ENCODE measurements at places on chromosomes 16 and 17.
A peak's percentile ranks its signal among the peaks of the same experiment; 100 is the strongest.

DNA sequence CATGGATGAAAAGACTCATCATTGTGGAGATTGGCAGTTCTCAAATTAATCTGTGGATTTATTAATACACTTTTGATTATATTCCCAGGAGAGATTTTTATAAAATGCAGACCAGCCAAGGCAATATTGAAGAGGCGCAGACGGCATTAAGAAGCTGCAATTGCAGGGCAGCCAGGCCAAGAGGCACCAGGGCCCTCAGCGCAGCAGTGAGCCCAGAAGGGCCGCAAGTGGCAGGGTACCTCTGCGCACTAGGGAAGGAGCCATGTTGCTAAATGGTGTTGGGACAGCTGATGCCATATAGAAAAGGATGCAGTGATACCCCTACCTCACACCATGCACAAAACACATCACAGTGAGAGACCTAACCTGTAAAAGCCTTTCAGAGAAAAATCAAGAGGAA lies 36.6 kb upstream of the CHMP6 start:
- no peak for DNase-seq

DNA sequence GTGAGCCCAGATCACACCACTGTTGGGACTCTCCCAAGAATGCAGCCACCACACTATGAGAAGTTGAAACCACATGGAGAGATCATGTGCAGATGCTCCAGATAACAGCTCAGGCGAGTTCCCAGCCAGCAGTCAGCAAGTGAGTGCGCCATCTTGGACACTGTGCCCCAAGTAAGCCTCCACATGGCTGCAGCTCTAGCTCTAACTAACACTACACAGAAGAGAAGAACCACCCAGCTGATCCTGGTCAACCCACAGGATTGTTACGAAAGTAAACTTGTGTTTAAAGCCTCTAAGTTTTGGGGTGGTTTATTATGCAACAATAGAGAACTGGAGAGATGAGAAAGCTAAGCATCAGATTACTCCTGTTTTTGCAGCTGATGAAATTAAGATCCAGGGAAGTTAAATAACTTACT lies 25.8 kb downstream of the SLC38A7 start:
- DNase-seq, result no peak

- no peak for DNase-seq
Observed at GRCh38 chr17:28598389-28598788, 436 bp downstream of the SPAG5 start.

DNA sequence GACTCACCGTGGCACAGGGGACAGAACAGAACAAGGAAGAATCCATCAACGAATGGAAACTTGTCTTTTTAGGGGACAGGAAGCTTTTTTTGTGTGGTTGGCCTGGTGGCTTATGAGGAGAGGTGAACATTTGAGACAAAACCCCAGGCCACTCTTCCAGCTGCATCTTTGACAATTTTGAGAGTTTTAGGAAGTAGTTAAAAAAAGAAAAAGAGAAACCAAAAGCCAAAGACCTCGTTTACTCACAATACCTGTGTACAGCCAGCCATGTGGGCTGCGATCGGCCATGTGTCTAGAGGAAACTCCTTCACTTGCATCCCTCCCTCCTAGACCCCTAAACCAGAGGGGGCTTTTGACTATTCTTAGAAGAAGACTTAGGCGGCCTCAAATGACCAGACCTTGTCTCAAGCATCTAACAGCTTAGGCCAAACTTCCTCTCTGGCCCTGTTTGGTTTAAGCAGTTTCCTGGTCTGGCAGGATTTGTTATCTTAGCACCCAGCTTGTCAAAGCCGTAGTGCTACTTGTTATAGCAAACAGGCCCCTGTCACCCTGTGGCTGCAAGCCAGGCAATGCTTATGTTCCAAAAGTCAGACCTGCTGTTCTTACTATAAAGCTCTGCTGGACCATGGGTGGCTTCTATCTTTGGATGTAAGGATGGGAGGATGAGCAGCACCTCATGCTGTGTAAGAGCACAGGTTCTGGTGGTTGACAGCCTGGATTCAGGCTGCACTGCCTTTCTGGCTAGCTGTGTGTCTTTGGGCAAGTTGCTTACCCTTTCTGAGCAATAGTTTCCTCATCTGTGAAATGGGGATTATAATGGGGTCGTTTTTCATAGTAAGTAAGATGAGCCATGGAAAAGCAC lies 17.7 kb downstream of the KSR1 start:
- DNase-seq, result no peak

- peak; percentile 80 for DNase-seq
Observed at GRCh38 chr17:28216528-28216927, 102.5 kb upstream of the TMEM97 start.

DNA sequence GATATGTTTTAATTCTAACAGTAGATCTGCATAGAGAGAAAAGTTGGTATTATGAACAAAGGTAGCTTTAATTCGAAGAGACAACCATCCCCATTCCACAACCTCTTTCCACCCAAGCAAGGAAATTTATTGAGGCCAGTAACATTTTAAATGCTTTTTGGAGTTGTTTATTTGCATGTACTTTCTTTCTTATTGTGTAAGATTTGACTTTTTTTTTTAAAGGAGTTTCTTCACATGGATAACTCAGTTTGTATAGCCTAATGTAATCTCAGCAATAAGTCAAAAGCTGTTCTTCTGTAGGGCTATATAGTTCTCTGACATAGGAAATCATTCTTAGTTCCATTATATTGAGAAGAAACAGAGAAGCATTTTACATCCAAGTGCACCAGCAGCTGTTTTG lies 163.3 kb downstream of the PRKCA start:
- DNase-seq, result no peak

GRCh38 chr17:77608431-77608830 lies 350.1 kb upstream of the TNRC6C start:
- no peak for DNase-seq

DNA sequence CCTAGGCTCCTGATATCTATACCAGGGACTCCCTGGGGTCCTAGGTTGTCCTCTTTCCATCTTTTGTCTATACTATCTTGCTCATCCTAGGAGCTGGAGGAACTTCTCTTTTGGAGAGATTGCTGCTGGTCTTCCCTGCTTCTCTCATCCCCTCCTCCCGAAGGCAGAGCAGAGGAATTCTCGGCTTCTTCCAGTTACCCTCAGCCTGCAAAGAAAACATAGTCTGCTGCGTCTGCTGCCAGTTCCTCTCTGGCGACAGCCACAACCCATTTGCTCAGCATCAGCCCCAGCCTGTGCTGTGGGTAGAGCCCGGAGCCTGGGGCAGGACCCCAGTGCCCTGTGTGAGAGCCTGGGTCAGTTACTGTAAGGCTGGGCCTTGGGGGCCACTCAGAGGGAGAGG lies 21.5 kb upstream of the DYNLL2 start:
- no peak for DNase-seq

GRCh38 chr16:12403746-12404658 lies 399.7 kb downstream of the CPPED1 start:
- no peak for DNase-seq

- no peak for DNase-seq
Observed at GRCh38 chr16:4364196-4365013, 7.2 kb upstream of the VASN start.
